ENCODE measurements at places on chromosomes 5 and 9.

DNA sequence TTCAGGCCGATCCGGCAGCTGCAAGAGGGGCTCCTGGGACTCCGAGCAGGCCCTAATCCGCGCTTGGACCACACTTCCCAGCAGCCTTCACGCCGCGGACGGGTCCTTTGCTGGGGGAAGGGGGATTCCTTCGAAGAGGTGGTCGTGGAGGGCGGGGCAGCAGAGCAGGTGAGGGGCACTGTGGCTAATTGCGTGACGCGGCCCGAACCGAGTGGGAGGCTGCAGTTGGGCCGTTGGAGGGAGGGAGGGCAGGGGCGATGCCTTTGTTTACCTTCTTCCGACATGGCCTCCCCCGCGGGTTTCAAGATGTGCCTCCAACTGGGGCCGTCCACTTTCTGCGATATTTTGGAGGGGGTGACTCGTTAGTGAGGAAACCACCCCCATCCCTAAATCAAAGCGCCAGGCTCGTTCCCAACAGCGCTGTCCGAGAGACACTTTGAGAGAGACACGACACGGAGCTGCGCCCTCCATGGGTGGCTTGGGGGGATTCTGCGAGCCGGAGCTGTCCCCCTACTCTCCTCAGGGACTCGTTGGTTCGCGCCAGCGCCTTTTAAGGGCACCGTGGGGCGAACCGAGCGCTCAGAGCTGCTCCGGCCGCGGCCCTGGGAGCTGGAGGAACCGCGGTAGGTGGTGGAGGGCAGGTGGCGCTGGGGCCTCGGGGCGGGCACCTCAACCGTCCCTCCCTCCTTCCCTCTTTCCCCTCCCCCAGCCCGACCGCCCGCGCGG is at the start of gene FAM53C:
Gene FAM53C, plus strand, starts transcription at position 582 of the 726 bp plus-strand sequence. CDS start 3,070 bp downstream, outside the sequence.
- DNase-seq, result peak; percentile 90

DNA sequence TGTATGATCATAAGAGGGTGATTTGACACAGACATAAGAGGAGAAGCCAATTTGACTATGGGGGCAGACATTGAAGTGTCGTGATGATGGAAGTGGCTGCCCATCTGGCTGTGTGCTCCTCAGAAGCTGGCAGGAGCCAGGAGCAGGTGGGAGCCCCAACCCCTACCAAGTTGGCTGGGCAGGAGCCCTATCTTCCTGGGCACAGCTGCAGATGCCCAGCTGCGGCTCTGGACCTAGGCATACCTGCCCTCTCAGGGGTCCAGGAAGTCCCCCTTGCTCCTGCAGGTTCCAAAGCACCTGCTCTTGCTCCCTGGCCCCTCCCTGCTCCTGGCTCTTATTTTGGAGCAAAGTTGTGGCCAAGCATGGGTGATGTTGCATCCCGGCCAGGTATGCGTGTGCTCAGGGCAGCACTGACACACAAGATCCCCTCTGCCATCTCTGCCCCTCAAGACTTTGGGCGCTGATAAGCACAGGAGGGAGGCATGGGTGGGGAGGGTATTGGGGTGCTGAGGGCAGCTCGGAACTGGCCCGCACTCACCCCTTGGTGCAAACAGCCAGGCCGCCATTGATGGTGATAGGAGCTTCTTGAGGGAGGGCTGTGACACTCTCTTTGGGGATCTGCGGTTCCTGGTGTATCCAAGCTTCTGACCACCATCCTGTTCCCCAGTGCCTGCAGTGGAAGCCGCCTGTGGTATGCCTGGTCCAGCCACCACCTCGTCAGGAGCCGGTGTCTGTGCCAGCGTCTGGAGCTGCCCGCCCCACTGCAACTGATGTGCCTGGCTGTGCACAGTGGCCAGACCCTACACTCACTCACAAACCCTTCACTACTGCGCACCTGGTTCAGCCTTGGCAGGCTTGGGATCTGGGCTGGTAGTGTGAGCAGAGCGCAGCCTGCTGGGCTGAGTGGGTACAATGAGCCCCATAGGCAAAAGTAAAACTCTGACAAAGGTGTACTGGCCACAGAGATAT is 230.9 kb downstream of the CDH9 start:
- DNase-seq, result no peak

DNA sequence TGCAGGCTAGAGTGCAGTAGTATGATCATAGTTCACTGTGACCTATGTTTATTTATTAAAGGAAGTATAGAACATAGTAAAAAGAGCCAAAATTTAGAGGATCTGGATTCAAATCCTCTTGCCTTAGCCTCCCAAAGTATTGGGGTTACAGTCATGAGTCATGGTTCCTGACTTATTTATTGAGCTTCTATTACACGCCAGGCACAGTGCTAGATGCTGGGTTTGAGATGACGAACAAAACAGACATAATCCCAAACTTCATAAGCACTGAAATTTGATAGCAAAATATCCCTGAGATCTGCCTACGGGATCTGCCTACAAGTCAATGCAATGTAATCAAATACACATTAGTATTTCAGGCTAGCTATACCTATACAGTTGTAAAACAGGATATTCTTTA is 2.5 kb downstream of the KIAA0825 start:
- DNase-seq, result no peak

- peak; percentile 49 for DNase-seq
Measured at GRCh38 chr5:129904102-129904666, at the start of gene CHSY3. Gene CHSY3 (plus strand): TSS chr5:129904465.

- DNase-seq, result no peak
Measured at GRCh38 chr9:99345942-99346341, 123.9 kb downstream of the SEC61B start.

DNA sequence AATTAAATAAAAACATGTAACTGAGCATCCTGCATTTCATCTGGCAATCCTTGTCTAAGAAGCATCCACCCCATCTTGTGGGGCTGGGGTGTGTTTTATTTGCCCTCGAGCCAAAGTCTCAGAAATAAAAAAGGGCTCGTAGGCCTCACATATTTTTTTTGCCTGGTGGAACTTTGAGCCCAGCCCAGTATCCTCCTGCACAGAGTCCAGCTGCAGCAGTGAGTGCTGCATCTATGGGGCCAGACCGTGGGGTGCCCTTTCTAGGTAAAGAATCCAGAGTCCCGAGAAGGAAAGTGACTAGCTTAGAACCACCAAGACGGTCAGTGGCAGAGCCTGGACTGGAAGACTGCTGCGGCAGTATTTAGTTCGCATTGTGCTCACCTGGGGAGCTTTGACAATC is 33.1 kb downstream of the NEURL1B start:
- DNase-seq, result no peak

DNA sequence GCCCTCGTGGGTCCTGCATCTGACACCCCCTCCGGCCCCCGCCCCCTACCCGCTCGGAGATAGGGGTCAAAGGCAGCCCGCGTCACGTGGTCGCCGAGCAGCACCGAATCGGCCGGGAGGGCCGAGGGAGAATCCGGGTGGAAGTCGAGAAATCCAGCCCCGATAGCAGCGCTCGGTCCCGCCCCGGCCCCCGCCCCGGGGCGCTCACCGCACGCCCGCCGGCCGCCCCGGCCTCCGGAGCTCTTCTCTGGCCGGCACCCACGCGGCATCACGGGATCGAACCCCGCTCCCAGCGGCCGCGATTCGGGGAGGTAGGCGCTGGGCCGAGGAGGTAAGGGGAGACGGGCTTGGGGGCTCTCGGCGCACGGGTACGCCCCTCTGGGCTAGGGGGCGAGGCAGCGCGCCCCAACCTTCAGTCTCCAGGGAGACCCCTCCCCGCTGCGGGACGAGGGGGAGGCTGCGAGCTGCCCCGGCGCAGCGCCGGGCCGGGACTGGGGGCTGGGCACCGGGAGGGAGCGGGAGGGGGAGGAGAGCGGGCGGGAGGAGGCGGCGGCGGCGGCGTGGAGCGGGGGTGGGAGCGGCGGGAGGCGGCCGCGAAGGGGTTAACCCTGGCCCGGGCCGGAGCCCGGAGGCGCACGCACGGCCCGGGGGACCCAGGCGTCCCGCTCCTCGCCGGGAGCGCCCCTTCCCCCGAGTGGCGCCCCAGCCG is 22.1 kb upstream of the NDST1 start:
- no peak for DNase-seq

- no peak for DNase-seq
Measured at GRCh38 chr5:78569441-78569840, 79.1 kb downstream of the LHFPL2 start.

DNA sequence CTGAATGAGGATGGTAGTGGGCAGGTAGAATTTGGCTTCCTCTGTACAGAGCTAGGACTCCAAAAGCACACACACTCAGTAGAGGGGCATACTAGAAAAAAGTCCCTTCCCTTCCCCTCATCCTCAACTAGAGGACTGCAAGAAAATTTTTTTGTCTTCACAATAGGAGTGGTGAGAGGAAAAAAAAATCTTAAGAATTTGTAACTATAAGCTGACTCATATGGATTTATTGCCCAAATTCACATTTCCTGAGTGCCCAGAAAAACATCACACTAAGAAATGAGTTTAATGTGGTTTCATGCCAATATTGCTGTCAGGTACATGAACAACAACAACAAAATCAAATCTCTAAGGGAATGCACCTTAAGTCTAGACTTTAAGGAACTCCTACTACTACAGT is 43.7 kb downstream of the RANBP6 start:
- DNase-seq, result no peak

DNA sequence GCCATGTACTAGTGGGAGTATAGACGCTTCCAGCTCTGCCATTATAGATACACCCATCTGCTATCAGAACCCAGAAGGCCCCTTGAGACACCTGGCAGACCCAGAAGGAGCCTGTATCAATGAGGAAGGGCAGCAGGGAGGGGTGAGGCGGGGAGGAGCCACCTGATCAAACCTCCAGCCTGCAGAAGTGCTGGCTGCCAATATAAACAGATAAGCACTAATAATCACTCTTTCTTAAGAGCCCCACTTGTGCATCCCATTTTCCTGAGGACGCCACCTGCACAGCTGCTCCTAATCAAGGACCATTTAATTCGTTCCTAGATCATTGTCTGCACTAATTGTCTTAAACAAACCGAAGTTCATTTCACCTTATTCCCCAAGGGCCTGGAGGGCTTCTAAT is 75.0 kb upstream of the NEK6 start:
- no peak for DNase-seq

DNA sequence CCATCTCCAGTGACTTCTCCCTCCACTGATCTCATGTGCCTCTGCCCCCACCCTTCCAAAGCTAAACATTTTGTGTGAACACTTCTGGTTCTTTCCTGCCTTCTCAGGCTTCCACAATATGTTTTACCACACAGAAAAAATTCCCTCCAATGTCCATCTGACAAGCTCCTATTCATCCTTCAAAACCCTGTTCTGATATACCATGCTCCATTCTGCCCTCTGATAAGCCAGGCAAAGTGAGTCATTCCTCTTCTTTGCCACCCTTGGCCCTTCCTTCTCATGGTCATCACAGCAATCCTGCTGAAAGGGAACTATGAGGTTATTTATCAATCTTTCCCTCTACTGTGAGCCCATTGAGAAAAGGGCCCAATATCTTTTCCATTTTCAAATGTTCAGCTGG is 97.6 kb downstream of the BARX1 start:
- DNase-seq, result no peak

DNA sequence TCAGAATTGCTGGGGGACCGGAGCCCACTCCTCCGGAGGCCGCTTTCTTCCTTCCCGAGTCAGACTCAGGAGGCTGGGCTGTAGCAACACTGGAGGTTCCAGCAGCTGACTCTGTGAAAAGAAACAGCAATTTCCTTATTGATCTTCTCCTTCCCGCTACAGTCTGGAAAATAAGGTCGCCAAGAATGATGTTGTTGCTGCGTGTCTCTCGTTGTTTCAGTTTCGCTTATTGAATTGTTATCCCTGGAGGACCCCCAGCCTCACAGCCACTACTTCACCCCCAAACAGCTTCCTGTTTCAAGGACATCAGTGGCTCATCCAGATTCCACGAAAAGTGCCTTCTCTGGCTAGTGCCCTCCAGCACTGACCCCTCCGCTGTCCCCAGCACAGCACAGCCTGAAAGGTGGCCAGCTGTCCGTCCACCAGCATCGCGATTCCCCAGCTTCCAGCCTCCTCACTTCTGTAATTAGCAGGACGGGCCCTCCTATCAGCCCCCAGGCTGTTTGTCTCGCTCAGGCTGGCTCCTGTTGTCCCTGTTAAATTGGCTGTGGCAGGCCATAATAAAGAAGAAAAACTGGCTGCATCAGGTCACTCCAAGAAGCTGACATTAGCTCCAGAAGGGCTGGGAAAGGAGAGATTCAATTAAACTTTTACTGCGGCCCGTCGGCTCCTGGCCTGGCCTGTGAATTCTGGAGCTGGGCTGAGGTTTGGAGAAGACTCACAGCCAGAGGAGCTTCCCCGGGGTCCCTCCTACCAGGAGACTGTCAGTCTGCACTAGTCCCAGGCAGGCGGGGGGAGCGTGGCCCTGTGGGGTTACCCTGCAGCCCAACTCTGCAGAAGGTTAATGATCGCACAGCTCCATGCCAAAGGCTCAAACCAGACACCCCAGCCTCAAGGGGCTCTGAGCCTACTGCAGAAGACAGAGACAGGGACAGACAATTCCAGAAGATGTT is 40.5 kb downstream of the OLFM1 start:
- no peak for DNase-seq

GRCh38 chr5:14598225-14598624 is 16.6 kb downstream of the OTULINL start:
- no peak for DNase-seq

DNA sequence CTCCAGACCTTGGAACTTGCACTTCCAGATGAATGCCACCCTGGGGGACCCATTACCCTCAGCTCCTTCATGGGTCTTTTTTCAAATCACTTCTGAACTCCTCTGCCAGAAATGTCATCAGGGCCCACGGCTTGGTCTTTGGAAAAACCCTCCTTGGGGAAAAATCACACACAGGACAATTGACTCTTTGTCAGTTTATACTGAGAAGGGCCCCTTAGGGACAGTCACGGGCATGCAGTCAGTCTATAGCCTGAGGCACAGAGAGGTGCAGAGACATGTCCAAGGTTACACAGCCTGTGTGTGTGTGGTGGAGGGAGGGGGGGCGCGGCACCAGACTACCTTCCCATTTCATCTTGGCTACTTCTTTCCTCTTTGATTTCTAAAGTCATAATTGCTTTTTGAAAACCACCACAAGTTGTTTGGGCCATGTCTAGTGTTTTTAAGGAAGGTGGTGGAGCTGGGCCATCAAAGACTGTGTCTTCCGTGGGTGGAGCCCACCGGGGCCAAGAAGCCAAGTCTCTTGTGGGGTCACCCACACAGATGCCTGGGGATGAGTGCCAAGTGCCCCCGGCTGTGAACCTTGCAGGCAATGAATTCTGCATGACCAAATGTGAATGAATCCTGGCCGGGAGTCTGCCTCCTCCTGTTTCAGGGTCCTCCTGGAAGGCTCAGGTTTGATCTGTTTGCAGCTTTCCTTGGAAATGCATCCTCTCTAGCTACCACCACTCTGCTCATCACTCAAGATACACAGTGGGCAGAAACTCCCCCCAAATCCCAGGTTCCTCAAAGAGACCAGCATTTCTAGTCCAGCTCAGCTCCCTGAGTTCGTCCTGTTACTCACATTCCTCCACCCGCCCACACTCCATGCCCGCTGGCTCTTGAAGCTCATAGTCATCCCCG is 200.1 kb upstream of the TBC1D2 start:
- DNase-seq, result no peak

GRCh38 chr9:70494221-70494620 is 79.8 kb upstream of the KLF9 start:
- DNase-seq, result no peak

DNA sequence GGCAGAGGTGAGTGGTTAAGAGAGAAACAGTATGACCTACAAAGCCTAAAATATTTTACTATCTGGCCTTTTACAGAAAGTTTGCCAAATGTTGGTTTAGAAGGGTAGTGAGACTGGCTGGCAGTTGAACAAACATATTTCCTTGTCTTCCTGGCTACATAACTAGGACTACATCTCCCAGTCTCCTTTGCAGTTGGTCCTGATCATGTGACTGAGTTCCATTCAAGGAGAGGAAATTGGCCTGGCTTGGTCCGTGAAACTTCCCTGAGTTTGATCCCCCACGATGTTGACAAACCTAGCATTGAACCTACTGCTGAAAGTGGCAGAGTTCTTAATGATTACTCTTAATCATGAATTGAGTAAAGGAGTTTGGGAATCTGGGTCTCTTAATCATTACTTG is 280.8 kb downstream of the SLIT3 start:
- no peak for DNase-seq
